Activated CD4-positive, alpha-beta T cell treated with anti-CD3 and anti-CD28 coated beads for 24 hours (primary cell): ENCODE measurements at places on chromosomes 6 and 20.

- DNase-seq = no peak
Measured at GRCh38 chr6:125748406-125749172, 843 bp upstream of the HEY2 start.

DNA sequence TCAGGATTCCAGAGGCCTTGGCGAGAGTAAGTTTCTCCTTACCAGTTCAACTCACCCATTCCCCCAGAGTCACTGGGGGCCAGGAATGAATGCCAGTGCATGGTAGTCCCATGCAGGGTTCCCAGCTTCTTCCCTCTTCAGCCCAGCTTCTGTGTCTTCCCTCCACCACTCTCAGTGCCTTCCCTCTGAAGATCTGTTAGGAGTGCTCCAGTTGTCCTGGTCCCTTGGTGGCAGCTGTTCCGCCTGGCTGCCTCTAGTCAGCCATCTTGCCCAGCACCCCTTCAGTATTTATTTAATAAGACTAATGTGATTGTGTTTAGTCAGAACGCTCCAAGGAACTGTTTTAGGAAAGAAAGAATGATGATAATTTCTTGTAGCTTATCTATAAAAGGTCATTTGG lies 23.1 kb downstream of the FIG4 start:
- DNase-seq = no peak

GRCh38 chr20:51389543-51390264 lies 152.8 kb downstream of the NFATC2 start:
- DNase-seq = no peak

DNA sequence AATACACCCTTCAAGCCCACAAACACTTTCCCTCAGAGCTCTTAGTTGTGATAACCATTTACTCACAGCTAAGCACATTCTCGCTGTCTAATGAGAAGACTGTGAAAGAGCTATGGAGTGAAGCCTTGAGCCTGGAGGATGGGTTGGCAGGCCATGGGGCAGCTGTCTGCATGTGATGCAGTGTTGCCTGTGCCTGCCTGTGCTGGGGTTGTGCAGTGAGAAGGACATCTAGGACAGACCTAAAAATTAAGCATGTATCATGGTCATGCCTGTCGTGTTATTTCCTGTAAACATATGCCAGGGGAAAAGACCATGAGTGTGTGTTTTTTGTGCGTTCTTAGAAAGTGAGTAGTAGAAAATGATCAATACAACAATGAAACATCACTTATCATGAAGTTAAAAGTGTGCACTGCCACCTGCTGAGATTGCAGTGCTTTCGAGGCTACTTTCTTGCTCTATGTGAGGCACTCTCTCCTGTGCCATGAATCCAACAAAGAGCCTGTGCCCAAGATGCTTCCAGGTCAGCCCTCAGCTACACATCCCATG lies 8.1 kb upstream of the ZC3H12D start:
- DNase-seq = no peak

- no peak for DNase-seq
Measured at GRCh38 chr20:4151991-4152695, 136.8 kb upstream of the RNF24 start.

DNA sequence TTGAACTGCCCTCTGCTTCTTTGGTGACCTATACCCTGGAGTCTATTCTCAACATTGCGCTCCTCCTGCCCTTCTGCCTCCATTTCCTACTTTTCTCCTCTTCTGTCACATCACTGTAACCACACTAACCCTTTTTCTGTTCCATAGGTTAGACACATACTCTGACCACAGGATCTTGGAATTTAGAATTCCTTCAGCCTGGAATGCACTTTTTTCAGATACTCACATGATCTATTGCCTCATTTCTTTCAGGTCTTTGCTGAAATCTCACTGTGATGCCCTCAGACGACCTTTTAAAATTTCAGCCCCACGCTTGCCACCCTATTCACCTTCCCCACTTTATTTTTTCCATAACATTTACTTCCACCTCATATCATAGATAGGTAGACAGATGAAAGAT lies 5.1 kb downstream of the VNN1 start:
- no peak for DNase-seq

DNA sequence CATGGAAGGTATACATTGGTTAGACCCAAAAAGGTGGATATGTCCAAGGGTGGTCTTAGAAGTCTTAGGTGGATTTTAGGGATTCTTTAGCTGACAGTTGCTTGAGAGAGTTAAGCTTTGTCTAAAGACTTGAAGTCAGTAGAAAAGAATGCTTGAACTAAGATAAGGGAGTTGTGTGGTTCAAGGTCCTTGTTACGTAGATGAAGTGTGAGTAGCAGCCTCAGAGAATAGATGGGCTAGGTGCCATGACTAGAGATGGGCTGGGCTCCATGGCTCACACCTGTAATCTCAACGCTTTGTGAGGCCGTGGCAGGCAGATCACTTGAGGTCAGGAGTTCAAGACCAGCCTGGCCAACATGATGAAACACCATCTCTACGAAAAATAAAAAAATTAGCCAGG lies 1.7 kb downstream of the SHLD1 start:
- no peak for DNase-seq

DNA sequence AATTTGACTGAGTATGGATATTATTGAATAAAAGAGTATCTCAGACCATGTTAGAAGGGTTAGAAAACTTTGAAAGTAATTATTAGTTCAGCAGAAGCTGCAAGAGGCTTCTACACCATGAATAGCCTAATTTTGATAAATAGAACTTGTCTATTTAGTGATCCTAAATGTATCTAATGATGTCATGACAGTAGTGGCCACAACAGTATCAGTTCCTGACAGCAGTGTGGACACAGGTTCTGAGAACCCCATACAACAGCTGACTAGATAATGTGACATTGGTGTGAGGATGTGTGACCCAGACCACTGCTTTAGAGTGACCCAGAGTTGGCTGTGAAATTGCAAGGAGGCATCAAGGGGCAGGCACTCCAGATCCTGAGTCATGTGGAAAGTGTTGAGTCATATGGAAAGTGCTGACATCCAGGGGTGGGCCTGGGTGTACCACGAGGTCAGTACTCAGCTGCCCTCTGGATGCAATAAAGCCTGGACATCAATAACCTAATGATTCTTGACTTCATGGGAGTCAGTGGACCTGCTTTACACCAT lies 754.7 kb downstream of the DHX35 start:
- no peak for DNase-seq

DNA sequence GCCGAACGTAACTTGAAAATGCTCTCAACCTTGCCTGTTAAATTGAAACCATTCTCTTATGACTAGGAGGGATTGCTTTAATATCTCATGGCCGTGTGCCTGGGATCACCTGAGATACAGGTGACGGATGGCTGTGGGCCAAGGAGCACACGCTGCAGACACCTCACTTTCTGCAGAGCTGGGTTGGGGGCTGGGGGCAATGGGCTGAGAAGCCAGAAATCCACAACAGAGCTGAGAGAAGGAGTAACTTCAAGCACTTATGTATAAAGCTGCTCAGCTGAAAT lies 170.9 kb downstream of the DTNBP1 start:
- no peak for DNase-seq

- no peak for DNase-seq
Measured at GRCh38 chr6:53797304-53797703, 2.5 kb downstream of the LRRC1 start.

DNA sequence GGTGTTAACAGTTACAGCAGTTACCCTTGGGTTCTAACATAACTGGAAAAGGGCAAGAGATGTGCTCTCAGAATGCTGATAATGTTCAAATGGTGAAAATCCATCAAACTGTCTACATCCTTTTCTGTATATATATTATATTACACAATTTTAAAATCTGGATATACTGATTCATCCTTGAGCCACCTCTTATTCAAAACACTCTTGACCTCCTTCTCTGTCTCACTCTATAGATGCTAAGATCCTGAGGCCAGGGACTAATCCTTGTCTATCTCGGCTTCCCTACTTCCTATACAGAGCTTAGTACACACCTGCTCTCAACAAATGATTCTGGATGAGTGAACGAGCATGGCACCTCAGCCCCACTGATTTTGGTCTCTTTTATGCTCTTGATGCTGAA lies 47.3 kb downstream of the HIVEP2 start:
- no peak for DNase-seq

- DNase-seq = no peak
Measured at GRCh38 chr20:64090165-64090564, 6.0 kb upstream of the LKAAEAR1 start.

DNA sequence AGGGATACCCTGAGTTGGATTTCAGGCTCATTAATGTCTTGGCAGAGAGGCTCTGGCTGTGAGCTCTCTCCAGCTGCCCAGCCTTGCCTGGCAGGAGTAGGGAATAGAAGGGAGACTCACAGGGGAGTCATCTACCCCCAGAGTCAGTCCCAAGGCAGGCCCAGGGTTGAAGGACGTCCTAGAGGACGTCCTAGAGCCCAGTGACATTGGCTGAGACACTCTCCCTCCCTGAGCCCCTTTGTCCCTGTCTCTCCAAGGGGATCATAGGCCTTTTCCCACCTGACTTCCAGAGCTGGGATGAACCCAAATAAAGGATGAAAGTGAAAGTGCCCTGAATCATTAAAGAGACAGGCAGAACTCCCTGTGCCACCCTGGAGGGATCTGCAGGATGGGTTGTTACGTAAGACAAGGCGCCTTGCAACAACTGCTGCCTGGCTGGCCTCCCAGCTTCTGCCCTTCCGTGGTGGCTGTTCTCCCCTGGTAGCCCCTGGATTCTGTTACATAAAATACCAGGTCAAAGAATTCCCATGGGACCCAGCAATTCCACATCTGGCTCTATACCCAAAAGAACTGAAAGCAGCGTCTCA lies 53.6 kb upstream of the SIRPA start:
- no peak for DNase-seq

DNA sequence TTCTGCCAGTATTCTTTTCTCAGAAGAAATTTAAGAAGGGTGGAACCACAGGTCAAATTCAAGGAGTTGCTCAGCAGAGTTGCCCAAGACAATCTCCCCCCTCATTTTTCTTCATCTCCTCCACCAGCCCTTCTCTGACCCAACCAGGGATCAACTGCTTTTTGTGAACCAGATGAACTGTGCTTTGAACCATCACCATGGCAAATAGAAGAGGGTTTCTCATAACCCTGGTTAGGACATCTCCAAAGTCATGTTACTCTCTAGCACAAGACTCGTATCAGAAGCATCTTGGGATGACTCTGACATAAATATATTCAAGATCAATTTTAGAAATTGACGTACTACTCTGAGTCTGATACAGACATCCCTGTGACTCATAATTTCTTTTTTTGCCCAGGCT lies 130.7 kb downstream of the ALDH8A1 start:
- no peak for DNase-seq

DNA sequence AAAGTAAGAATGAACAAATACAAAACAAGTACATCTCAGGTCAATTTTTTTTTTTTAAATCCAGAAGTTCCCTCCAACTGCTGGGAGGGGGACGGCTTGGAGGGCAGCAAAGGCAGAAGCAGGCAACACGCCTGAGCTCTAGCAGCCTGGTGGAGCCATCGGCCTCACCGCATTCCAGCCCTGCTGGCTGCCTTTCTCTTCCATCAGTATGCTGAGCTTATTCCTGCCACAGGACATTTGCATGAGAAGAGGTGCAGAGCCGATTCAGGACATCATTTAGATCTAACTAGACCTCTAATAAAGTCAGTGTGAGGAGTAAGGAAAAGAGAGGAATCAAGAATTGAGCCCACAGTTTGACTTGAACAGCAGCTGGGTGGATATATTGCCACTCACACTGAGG lies 318.8 kb downstream of the ZFAND3 start:
- no peak for DNase-seq

DNA sequence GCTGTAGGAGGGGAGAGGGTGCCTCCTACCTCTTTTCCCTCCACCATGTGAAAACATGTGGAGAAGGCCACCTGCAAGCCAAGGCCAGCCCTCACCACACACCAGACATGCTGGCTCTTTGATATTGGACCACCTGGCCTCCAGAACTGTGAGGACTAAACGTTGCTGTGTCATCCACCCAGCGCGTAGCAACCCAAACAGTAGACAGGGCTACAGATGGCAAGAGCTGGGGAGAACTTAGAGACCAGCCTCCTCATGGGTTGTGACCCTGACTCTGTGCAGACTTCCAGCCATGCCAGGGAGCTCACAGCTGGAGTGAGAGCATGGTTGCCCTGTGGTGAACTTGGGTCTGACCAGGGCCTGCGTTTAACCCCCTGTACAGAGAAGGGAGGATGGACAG lies 195.9 kb upstream of the CST7 start:
- no peak for DNase-seq

DNA sequence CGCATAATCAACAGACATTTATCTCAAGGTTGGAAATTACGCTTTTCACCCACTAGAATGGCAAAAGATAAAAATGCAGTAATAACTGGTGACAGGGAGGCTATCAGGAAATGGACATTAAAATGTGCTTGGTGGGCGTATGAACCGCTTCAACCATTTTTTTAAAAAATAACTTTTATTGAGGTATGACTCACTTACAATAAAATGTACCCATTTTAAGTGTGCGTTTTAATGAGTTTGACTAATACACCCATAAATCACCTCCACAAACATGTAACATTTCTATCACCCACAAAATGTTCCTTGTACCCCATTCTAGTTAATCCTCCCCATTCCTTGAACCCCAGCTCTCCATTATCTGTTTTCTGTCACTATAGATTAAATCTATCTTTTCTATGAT lies 96.8 kb downstream of the IYD start:
- DNase-seq = no peak

- no peak for DNase-seq
Measured at GRCh38 chr6:89555031-89555430, 83.5 kb downstream of the LYRM2 start.

- DNase-seq = no peak
Measured at GRCh38 chr6:62714112-62714511, 428.1 kb upstream of the KHDRBS2 start.

DNA sequence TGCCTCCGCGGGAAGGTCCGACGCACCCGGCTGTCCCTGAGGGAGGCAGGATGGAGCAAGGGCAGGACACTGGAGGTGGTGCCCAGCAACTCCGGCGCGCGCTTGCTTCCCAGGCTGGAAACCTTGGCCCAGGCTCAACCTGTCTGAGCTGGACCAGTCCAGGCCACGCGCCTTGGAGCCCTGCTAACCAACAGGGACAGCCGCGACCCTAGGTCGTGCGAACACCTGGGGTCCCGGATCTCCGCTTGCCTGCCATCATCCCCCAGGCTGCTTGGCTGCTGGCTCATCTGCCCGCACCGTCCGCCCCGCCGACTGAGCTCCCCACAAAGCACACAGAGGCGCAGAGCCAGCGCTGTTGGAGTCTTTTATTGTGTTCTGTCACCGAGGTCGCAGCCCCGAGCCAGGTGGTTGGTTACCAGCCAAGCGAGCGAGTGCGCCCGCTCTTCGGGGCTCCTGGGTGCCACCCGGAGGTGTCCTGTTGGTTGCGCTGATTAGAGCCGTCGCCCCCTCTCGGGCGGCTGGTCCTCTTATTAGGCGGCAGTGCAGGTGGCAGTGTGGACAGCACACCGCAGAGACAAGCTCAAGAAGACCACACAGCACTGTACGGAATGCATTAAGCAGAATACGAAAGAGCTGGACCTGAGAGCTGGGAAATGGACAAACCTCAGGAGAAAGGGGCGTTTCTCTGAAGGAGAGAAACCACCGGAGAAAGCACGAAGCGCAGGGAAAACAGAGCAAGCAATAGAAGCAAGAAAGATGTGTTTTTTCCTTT lies 3.8 kb downstream of the COL12A1 start:
- no peak for DNase-seq

- peak; percentile 5 for DNase-seq
Measured at GRCh38 chr6:14799928-14800327, 445.9 kb upstream of the JARID2 start.

GRCh38 chr6:103720393-103720792 lies 1139.3 kb downstream of the HACE1 start:
- no peak for DNase-seq
